ENCODE measurements at places on chromosomes 7 and 10.

- DNase-seq, result no peak
These were observed 59.2 kb downstream of the OR13A1 start for GRCh38 chr10:45256246-45256645.

DNA sequence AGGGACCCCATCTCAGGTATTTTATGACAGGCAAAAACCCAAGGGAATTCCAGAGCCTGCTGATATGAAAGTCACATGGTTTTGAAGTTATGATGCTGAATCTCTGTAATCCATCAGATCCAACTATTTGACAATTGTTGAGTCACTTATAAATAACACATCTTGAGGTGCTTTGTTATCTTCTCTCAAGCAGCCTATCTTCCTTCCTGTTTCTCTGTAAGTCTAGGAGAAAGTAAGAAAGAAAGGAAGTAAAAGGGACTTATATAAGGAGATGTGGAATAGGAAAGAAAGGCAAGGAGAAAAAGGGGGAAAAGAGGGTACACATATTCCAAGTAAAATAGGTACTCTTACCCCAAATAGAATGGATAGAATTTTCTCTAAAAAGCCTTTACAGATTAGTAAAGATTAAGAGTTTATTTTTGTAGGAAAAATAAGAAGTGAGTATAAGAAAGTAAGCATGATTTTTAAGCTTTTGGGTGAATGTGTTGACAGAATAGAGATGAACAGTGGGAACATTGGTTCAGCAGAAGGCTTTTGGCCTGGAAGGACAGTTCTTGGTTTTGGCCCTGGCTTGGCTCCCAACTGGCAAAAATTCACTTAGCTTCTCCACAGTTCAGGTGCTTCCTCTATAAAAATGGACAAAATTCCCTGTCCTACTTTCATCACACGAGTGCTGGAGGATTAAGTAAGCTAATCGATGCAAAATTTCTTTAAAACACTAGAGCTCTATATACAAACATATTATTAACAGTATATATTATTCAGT, 39.6 kb upstream of the ANK3 start:
- no peak for DNase-seq

DNA sequence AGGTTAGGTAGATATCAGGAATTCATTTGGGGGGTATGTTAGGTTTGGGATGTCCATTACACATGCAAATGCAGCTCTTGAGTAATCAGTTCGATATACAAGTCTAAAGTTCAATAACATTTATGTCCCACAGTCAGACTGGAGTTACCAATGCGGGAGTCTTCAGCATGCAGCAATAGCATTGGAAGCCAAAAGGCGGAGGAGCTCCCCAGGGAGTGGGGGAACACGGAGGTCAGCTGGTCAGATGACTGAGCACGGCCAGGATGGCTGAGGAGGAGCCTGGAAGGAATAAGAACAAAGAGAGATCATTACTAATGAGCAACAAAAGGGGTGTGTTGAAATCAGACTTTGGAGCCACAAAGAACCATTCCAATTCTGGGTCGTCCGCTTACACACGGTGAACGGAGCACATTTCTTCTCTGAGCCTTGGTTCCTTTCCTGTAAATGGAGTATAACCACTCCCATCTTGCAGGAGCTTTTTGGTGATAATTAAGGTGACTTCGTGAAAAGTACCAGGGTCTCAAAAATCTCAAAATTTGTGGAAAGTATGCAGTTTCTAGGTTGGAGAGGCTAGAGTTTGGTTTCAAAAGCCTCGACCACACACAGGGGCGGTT, 478 bp upstream of the ZNF22 start:
- no peak for DNase-seq

DNA sequence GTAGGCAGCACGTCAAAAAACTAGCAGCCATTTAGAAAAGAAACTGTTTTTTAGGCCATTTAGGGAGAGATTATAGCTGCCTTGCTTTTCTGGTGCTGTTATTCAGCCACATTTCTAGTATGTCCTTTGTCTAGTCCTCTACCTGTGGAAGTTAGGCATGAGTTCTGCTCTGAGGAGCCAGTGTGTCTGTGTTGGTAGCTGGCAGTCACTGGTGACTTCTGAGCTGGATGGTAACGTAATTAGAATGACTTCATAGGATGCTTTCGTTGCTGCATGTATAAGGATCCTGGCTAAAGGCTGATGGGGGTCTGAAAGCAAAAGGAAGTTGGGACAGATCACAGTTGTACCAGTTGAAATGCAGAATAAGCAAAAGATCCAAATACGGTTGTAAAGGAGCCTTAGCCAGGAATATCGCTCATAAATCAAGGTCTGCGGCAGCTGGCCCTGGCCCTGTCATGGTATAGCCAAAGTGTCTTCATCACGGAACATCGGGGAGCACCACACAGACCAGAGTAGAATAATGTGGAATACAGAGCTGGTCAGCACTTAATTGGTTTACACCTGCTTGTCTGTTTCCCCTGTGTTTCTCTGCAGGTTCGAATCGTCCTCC, 226.7 kb downstream of the EXOC4 start:
- no peak for DNase-seq

- no peak for DNase-seq
These were observed 574 bp downstream of the MYL10 start for GRCh38 chr7:101628522-101628921.
